ENCODE measurements at places on chromosomes 6 and 20.
A peak's percentile ranks its signal among the peaks of the same experiment; 100 is the strongest.

- DNase-seq, result no peak
Measured at GRCh38 chr20:24964506-24964840, 15.4 kb downstream of the CST7 start.

DNA sequence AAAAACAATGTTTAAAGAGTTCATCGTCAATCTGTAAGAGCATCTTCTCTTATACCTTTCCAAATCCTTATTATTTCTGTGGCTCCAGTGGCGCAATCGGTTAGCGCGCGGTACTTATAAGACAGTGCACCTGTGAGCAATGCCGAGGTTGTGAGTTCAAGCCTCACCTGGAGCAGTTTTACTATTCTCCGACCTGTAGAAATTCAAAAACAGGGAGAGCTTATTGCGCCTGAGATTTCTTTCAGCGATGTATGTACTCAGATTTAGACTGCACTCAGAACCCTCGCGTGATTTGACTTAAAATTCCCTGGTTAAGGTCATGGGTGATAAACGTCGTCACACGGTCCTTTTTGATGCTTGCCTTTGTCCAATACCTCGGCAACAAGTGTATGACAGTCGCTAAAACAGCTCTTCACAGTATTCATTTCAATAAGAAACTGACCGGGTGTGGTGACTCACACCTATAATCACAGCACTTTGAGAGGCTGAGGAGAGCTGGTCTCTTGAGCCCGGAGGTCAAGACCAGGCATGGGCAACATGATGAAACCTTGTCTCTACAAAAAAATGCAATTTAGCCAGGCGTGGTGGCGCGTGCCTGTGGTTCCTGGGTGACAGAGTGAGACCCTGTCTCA lies 11.9 kb downstream of the GPX5 start:
- DNase-seq, result no peak

DNA sequence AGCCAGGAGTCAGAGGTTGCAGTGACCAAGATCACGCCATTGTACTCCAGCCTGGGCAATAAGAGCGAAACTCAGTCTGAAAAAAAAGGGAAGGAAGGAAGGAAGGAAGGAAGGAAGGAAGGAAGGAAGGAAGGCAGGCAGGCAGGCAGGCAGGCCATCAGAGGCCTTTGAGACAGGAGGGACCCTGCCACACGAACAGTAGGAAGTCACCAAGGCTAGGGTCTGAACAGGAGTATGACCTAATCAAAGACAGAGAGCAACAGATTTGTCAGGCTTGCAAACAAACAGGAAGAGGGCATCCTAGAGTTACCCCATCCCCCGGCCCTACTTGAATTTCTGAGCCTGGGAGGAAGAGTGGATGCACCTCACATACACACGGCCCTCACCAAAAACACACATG lies 67.1 kb downstream of the FGD2 start:
- DNase-seq, result no peak

- DNase-seq, result no peak
Measured at GRCh38 chr6:162377735-162378134, 349.8 kb downstream of the PRKN start.

DNA sequence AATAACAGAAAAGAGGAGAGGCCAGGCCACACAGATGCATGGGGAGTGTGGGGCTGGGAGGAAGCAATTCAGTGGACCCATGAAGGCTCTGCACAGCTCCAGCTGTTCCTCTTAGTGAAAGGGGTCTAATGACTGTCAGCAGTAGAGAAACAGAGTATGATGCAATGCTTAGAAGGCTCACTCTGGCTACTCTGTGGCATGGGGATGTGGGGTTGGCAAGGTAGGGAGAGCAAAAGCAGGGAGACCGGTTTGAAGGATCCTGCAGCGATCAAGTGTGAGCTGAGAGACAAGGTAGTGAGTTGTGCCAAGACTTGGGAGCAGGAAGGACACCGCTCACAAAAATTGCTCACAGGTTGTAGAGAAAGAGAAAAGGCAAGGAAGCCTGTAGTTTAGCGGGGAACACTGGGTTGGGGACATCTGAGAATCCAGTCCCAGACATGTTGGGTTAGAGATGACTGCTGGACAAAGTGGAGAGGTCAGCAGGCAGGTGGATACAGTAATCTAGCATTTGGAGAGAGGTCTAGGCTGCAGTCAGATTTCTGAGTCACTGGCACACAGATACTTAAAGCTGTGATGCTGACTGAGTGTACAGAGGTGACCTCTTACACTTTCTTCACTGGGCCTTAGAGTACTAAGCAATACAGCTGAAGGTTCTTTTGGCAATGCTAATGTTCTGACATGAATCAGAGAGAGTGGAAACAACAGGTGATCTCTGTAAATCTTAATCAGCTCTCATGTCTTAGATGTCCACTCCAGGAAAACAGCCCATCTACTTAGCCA lies 27.1 kb downstream of the NAPB start:
- DNase-seq, result no peak

DNA sequence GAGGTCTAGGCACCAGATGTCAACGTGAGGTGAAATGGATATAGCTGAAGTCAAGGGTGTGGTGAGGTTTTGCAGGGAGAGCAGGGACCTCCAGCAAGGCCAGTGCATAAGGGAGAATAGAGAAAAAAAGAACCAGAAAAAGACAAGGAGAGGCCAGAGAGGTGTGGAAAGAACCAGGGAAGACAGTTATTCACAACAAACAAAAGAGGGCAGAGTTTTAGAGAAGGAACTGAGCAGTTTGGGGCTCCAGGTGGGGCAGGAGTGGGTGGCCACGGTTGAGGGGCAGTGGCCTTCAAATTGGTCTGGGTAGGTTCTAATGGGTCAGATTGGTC lies 11.6 kb upstream of the NQO2 start:
- no peak for DNase-seq

DNA sequence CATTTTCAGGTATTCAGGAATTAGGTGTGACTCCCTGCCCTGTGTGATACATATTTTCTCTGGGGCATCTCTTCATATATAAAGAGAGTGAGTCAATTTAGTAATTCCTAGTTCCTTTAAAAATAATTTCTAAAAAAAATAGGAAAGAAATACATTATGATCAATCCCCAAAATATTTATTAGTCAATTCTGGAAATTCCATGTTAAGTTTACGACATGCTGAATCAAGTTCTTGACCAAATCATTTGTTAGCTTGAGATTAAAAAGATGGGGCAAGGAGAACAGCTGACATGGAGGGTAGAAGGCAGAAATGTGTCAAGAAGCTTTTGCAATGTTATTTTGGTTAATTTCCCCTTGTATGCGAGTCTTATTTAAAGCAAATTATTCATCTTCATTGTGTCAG lies 22.7 kb upstream of the PRDM1 start:
- peak; percentile 66 for DNase-seq

DNA sequence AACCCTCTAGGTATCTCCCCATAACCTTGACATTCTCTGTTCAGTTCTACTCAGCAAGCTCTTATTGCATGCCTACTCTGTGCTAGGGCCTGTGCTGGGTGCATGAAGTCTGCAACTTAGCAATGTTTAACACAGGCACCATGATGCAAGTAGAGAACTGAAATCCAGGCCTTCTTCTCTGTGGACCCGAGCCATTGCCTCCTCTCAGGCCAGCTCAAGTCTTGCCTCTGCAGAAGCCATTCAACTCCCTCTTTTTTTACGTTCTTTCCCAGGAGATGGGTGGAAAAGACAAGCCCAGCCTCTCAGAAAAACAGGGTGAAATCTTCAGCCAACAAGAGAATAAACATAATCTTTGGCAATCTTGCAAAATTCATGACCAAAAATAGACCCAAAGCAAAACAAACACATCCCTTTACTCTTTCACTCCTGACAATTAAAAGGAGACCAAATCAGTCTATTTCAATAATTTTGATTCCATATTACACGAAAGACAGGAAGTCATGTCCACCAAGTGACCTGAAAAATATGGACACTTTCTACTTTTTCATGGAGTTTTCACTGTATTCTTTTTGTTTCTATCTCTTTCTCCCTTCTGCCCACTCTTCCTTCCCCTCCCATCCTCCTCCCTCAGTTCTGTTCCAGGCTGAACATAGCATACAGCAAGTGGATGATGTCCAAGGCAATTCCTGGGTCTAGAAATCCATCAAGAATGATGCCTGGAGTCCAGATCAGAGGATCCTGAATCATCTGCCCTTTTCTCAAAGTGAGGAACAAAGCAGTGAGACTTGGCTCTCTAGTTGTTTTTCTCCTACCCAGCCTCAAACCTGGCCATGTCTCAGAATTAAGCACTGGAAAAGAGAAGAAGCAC lies 45.4 kb upstream of the MOCS1 start:
- no peak for DNase-seq

DNA sequence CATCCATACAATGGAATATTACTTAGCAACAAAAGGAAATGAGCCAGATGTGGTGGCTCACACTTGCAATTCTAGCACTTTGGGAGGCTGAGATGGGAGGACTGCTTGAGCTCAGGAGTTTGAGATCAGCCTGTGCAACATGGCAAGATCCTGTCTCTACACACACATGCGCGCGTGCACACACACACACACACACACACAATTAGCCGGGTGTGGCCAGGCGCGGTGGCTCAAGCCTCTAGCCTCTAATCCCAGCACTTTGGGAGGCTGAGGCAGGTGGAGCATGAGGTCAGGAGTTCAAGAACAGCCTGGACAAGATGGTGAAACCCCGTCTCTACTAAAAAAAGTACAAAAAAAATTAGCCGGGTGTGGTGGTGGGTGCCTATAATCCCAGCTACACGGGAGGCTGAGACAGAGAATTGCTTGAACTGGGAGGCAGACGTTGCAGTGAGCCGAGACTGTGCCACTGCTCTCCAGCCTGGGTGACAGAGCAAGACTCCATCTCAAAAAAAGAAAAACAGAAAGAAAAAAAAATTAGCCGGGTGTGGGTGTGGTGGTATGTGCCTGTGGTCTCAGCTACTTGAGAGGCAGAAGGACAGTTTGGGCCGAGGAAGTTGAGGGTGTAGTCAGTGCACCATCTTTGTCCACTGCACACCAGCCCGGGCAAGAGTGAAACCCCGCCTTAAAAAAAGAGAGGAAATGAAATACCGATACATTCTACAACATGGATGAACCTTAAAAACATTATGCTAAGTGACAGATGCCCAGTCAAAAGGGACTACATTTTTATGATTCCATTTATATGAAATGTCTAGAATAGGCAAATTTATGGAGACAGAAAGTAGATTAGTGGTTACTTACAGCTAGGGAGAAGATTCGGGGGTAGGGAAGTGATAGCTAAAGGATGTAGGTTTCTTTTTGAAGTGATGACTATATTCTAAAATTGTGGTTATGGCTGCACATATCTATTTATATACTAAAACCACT lies 52.5 kb downstream of the RBL1 start:
- DNase-seq, result no peak

DNA sequence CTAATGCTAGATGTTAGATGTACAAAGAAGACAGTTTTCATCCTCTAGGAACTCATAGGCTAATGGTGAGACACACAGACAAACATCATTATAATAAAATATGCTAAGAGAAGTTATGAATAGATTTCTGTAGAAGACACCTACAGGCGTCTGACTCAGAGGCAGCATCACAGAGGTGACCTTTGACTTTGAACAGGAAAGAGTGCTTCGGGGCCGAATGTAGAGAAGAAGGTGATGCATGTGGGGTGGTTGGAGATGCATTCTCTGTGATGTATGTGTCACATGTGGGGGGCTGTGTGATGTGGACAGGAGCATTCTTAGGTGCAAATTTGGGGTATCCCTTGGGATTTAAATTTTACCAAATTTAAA lies 6.8 kb downstream of the GUCA1A start:
- no peak for DNase-seq

DNA sequence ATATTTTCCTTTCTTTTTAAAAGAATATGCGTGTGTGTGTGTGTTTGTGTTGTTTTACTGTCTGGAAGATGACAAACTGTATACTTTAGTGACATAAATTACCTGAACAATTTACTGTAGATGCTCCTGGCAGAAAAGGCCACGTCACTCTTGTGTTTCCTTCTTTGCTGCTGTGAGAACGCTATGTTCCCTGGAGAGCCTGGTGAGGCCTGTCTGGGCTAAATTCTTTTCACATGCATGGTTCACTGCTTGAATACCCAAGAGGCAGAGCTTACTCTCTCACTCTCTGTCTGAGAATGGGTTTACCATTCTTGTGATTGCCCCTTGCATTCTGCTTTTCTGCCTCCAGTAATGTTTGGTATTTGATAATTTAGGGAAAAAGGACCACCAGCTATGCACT lies 64.3 kb downstream of the EDN1 start:
- peak; percentile 87 for DNase-seq

DNA sequence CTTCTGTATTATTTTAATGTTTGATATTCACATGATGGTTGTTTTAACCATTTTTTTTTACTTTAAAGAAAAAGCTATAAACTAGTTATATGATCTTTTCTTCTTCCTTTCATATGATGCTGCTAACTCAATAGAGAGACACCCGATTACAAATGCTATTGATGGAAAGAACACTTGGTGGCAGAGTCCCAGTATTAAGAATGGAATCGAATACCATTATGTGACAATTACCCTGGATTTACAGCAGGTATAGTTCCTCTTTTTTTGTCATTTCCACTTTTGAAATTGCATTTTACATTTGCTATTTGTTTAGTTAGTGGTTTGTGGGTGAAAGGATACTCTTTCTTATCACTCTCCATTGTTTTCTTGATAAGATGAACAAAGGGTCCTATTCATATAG lies 176.7 kb downstream of the LAMA2 start:
- DNase-seq, result no peak

- DNase-seq, result no peak
Measured at GRCh38 chr6:136607204-136607931, 57.1 kb upstream of the MAP7 start.

- DNase-seq, result no peak
Measured at GRCh38 chr6:163085861-163086623, 328.5 kb upstream of the QKI start.

GRCh38 chr20:63183422-63184146 lies 32.3 kb downstream of the YTHDF1 start:
- DNase-seq, result no peak

DNA sequence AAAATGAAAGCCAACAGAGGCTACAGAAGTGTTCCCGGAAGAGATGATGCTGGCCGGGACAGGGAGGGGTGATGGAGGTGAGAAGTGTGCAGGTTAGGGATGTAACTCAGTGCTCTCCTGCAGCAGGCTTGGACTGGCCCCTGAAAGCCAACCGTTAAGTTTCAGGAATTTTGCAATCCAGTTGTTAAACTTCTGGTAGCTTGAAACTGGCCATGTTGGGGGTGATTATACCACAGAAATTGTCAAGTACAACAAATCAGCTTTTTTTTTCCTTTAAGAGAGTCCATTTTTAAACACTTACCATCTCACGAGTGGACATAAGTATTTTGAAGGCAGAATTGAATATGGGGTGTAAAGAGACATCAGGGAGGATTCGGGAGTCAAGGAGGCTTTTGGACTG lies 8.8 kb upstream of the SIRPB1 start:
- no peak for DNase-seq

DNA sequence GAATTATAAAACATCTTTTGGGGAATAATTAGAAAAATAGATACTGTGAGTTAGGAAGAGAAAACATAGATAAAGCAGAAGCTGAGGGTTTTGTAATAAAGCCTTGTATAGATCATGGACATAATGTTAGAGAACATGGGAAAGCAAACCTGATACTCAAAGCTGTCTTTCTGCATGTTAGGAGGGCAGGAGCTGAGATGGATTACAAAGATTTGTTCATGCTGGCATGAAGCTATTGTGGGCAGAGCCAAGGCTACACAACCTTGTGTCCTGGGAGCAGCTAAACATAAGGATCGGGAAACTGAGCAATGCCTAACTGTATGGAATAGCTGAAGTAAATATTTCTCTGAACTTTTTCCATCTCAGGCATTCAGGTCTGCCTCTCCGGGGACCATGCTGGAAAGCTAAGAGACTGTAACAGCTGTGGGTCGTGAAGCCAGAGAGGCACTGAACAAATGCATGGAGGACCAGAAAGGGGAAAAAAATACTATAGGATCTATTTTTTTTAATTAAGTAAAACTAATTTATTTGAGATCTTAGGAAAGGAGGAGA lies 28.2 kb upstream of the CNKSR3 start:
- no peak for DNase-seq

GRCh38 chr20:33070111-33071053 lies 9.1 kb upstream of the BPIFB4 start:
- no peak for DNase-seq

Data from epithelial cell of prostate (primary cell).